ENCODE measurements at places on chromosomes 4 and X.

DNA sequence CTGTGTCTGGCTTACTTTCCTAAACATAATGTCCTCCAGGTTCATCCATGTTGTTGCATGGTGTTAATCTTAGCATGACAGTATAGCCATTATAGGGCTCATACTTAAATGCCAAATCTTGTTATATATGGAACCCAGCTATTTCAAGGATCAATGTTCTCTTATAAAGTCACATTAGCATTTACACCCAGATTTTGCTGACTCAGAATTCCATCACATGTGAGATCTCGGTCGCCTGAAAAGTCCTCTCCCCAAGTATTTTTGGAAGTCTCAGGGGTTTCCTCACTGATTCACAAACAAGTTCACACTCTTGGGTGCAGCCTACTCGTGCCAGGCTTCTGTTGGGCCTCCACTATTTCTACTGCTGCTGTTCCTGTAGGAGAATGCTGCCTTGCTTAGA lies 19.9 kb upstream of the C4orf51 start:
- DNase-seq, result no peak

GRCh38 chr4:22745234-22745633 lies 52.5 kb downstream of the GBA3 start:
- DNase-seq, result no peak

DNA sequence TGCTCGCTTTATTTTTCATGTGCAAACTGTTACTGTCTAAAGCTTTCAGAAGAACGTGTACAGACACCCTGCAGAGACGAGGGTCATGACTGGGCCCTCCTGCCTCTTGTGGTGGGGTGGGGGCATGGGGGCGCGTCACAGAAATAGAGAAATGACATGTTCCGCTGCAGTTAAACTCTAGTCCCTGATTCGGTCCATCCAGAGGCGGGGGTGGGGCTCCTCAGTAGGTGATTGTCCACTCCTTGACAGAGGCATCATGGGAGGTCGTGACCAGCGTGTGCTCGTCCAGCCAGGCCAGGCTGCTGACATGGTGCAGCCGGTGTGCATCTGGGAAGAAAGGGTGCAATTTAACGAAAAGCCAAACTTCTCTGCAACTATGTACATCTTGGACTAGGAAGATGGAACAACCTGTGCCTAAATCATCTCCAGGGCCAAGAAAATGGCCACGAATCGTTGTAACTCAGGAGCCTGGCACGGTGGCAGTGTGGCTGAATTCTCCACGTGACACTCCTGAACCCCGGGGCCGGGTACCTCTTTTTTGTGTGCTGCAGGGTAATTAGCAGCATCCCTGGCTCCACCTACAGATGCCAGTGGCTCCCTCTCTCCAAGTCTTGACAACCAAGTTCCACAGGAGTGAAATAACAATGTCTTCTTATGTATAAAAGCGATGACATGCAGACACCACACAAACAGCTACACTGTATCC lies 41.3 kb downstream of the WDR1 start:
- DNase-seq, result no peak

GRCh38 chr4:7612311-7612897 lies 177.7 kb upstream of the PSAPL1 start:
- DNase-seq, result no peak

Measured in right renal pelvis (tissue), 4 donors.